Left ventricle myocardium inferior (tissue), 1 donor: ENCODE measurements at places on chromosomes 11 and 22. TPM values are rescaled to one million over a fixed set of nuclear protein-coding genes. Genes with fewer than 3 reads are reported as not detected.

AGBL2 gene
- 0.38 TPM for total RNA-seq

- DNase-seq: no peak
Measured at GRCh38 chr11:102676084-102676483, 29.5 kb downstream of the MMP27 start.

- no peak for DNase-seq
Measured at GRCh38 chr11:115408036-115408921, 95.9 kb downstream of the CADM1 start.

- no peak for DNase-seq
Measured at GRCh38 chr22:48805516-48805915, 1022.2 kb downstream of the BRD1 start.
